Dermis blood vessel endothelial cell (primary cell): ENCODE measurements at places on chromosomes 6 and 20. TPM values are rescaled to one million over a fixed set of nuclear protein-coding genes. Genes with fewer than 3 reads are reported as not detected.

DNA sequence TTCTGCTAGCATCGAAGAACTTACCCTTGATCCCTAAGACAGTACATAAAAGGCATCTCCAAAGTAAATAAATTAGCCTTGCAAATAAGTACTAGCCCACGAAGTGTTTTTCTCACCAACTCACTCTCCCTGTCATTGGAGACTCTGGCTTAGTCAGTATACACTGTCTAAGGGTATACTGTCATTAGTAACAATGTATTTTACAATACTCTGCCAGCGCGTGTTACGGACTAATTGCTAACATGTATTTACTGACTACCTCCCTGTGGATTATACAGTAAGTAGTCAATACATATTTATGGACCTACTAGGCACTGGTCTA lies 72.1 kb downstream of the NFATC2 start:
- DNase-seq: no peak

DNA sequence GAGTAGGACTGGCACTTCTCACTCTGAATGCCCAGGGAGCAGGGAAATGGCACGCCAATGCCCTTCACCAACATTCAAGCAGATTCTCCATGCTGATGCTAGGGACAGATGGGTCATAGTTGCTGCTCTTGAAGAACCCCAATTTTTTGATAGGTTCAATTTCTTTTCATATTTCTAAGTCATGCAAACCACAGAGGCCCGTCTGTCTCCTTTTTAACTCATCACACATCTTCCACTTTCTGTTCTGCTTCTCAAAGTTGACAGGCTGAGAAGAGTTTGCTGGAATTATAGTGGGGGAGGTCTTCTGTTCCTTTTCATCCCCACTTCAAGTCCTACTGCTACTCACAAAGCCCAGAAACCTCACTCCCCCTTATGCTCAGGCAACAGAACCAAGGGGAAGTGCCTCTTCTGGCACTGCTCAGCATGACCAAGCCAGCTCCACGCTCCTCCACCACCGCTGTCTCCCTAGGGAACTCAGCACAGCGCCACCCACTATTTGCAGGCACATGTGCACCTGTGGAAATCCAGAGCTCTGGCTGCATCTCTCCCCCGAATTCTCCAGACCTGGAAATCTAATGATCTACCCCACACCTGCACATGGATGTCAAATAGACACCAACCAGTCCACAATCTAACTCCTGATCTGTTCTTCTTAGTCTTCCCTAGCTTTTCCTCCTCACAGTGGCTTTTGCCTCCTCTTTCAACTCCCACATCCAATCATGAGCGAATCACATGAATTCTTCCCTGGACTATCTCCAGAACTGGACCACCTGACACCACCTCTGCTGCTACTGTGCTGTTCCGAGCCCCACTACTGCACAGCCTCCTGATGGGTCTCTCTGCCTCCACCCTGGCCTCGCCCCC lies 10.7 kb downstream of the ZBTB24 start:
- no peak for DNase-seq

DNA sequence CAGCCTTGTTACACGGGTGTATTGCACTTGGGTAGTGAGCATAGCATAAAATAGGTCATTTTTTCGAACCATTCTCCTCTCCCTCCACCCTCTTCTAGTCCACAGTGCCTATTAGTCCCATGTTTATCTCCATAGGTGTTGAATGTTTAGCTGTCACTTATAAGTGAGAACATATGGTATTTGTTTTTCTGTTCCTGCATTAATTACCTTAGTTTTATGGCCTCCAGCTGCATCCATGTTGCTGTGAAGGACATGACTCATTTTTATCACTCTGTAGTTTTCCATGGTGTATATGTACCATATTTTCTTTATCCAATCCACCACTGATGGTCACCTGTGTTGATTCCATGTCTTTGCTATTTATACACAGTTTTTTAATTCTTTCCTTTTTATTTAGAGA lies 889.5 kb downstream of the EYS start:
- DNase-seq: no peak

DNA sequence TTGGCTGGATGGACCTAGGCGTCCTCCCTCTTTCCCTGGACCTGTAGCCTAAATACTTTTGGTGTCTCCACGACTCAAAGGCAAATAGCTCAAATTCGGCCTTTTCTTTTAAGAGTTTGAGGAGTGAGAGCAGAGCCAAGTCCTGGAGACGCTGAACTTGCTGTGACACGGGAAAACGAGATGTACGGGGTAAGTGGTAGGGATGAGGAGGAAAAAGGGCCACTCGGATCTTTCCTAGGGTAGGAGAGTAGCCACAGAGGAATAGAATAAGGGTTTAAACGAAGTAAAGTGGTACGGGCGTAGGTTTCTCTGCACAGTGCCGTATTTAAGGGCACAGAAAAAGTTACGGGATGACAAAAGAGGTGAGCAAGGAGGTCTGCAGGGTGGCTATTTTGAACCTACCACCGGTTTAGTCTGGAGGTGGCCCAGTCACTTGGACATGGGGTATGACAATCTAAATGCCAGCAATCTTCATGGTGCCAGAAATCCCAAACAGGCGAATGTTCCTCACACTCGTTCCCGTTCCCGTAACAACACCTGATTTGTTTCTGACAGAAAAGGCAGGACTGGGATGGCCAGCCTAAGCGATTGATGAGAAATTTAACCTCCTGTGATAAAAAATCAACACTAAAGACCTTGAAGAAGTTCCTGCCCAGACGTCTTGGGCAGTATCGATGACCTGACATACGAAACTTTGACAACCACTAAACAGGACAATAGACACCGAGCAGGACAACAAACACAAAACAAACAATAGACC lies 149.3 kb downstream of the TRIM27 start:
- no peak for DNase-seq

DNA sequence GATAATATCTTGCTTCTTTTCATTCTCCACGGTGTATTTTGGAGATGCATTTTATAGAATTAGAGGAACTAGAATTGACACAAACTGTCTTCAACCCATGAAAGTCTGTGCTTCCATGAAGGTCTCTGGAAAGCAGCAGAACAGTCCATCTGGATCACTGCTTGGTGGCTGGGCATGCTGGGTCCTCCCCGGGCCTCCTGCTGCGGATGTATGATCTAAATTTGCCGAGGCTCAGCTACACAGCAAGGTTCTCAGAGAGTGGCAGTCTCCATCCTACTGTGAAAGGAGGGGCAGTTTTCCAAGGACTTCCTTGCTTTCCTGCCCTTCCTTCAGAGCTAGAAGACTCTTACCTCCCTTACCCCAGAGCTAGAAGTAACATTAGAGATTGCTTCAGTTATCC lies 15.1 kb downstream of the PKIG start:
- DNase-seq: peak; percentile 46

ULBP1 gene
- 0.17 and 0.23 TPM in 2 replicates for total RNA-seq

- DNase-seq: no peak
These were observed 123.6 kb downstream of the LCA5 start for GRCh38 chr6:79413562-79414002.

RNF217 gene
- 17.5 and 41.7 TPM in 2 replicates for total RNA-seq

TULP1 gene
- not detected in 2 replicates for total RNA-seq
